ENCODE measurements at places on chromosomes 1 and 21.

DNA sequence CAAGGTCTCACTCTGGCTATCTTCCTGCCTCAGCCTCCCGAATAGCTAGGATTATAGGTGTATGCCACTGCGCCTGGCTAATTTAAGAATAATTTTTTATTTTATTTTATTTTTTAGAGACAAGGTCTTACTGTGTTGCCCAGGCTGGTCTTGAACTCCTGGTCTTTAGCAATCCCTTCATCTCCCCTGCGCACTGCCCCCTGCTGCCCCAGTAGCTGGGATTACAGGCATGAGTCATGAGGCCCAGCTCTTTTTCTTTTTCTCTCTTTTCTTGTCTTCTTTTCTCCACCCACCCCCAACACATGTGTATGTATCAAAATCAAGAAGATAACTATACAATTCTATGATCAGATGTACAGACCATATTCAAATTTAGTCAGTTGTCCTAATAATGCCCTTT, 87.2 kb downstream of the PEX14 start:
- no peak for DNase-seq

DNA sequence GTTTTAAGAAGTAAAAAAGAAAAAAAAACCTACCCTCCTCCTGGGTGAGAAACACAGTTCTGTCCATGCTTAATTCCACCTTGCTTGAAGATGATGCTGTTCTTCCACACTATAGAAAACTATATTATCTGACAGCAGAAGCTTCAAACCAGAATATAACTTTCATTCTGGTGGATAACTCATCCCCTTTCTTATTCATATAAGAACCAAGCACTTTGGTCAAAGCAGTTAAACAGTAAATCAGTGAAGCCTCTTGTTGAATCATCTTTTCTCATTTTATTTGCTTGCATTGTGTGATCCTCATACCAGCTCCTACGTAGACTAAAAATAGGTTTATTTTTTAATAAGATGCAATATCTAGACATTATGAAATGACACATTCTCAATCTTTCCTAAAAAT, 36.7 kb upstream of the PRDX6 start:
- DNase-seq = no peak

GRCh38 chr1:229759037-229759435, 133.0 kb downstream of the URB2 start:
- DNase-seq = no peak

DNA sequence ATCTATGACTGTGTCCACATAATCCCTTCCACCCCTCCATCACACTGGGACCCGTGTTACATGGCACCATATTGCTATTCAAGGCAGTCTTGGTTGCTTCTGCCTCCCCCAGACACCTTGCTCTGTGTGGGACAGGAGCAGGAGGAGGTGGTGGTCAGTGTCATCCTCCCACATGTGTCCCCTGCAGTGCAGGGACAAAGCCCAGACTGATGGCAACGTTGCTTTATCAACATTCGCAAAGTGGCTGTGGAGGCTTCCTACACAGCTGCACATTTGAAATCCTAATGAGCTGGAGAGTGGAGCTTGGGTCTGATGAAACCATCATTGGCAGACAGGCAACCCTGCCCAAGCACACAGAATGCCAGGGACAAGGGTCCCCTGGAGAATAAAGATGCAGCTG, 26.2 kb downstream of the TRIM67 start:
- no peak for DNase-seq

DNA sequence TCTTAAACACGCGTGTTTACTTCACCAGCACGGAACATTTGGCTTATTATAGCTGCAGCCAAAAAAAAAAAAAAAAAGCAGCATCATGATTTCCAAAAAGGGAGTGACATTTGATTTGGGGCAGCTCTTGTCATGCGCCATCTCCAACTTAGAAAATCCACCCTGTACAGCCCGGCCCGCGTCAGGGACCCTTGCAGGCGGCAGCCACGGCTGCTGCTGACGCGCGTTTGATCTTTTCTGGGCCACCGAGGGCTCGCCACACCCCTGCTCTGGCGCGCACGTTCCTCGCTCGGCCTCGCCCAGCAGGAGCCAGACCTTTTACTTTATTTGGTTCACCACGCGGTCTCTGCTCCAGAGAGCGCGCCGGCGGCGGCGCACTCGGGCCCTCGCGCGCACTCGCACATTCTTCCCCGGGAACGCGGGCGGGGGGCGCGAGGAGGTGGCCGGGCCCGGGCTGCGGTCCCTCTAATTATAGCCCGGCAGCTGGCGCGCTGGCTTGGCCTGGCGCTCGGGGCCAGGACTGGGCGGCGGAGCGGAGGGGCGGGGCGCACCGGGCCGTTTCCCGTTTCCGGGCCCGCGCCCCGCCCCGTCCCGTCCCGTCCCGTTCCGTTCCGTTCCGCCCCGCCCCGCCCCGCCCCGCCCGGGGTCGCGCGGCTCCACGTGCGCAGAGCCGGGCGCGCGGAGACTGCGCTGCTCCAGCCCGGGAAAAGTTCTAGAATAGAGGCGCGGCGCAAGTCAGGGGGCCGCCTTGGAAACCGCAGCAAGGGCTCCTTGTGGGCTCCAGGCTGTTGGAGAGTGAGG, 10.2 kb downstream of the IRF2BP2 start:
- no peak for DNase-seq

- DNase-seq = no peak
Observed at GRCh38 chr21:35014302-35015041, 34.6 kb downstream of the RUNX1 start.

- DNase-seq = peak; percentile 79
Observed at GRCh38 chr1:227728059-227728891, 6.8 kb downstream of the JMJD4 start.

- DNase-seq = no peak
Observed at GRCh38 chr1:22365331-22366295, 86.0 kb upstream of the ZBTB40 start.

DNA sequence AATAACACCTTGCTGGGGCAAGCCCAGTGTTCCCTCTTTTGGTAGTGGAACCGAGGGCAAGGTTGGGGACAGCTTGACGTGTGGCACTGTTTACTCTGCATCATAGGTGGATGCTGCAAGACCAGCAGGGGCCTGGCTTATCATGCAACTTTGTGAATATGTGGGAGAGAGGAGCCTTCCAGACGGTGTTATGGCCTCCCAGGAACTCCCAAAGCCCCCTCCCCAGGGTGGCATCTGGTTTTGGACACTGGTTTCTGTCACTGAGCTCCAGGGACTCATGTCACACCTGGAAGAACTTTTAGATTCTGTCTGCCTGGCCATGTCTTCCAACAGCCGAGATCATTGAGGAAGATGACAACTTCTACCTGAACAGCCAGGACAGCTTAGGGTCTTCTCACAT, 1.4 kb upstream of the TLR5 start:
- no peak for DNase-seq

DNA sequence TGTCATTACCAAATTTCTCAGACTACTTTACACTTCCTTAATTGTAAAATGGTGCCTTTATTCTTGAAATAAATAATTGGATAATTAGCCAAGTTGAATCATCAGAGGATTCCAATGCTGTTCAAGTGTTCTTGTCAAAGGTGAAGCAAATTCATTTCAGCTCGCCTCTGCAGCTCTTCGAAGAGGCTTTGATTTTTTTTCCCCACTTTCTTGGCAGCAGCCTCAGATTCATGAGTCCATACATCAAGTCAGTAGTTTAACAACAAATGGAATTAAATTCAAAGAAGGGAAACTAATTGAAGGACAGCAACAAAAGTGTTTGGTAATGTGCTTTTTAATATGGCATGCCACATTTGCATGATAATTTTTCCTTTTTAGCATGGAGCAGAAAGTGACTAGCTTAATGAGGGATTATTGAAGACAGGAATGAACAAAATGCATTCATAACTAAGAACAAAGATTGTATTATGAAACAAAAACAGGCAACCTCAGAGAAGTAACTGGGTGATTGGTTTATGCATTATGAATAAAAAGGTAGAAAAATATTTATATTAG, 239.0 kb downstream of the USH2A start:
- DNase-seq = no peak

- DNase-seq = no peak
Observed at GRCh38 chr1:48746906-48747305, 29.8 kb downstream of the BEND5 start.
